Tibial artery (tissue), 4 donors: ENCODE measurements at places on chromosomes 5 and 9.

DNA sequence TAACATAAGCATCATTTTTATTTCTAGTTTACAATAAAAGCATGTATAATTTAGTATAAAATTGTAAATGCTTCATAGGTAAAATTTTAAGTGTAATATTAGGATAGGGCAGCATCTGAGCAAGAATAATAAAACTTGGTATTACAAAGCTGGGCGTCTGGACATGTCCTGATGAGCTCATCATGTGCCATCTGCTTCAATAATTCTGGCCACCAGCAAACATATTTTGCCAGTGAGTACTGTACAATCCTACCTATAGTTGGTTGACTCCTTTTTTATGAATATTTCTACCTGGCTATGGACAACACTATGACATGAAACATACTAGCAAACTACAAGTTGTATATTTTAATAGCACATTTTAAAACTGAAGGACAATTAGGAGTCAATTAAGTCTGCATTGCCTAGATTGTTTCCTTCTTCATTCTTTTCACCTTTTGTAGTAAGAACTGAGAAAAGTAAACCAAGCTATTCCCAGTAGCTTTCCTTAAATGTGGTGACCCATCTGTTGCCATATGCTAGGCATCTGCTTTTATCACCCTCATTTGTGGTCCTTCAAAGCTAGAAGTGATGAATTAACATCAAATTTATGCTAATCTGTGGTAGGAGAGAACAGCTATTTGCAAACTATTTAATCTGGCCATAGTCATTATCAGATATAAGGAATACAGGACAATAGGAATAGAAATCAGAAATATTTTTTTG lies 23.4 kb downstream of the LURAP1L start:
- no peak for DNase-seq

DNA sequence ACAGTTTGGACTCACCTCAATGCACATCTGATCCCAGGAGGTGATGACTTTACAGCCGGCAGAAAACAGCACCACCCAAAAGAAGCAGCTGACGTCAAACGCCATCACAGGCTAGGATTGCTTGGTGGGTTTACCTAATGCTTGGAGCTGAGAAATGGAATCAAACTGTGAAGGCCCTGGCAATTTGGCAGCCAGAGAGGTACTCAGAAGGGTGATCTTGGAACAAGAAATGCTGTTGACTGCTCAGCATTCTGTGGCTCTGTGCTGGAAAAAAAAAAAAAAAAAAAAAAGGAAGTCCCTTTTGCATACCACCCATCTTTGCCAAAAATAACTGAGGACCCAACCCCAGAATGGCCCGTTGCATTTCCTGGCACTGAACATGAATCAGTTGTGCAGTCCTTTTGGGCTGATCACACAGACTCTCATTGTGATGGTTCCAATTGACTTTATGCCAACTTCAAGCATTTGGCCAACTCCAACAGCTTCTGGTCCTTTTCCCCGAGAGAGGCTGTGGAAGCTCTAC lies at the start of gene CD180:
Gene CD180, minus strand, starts transcription at position 263 of the 523 bp plus-strand sequence. Its CDS starts 158 bp downstream, at position 105.
- DNase-seq: no peak

GRCh38 chr5:157597277-157597676 lies 21.7 kb upstream of the ADAM19 start:
- no peak for DNase-seq

DNA sequence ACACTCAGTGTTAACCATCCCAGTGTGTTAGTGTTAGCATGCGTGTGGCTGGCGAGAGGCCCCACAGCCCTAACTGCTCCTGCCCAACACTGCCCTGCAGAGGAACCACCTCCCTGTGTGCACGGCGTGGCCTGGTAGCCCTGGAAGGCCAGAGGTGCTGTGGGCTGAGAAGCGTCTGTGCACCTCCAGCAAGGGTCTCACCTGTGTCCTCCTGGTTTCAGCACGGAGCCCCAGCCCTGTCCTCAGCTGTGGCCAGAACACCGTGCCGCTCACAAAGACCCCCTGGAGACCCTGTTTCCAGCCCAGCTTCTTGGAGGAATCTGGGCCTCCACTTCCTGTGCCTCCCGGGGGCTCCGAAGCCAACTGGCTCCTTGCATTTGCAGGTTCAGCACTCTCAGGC lies 56.1 kb upstream of the NRARP start:
- DNase-seq: no peak

GRCh38 chr5:101271945-101272344 lies 368.9 kb upstream of the ST8SIA4 start:
- no peak for DNase-seq

DNA sequence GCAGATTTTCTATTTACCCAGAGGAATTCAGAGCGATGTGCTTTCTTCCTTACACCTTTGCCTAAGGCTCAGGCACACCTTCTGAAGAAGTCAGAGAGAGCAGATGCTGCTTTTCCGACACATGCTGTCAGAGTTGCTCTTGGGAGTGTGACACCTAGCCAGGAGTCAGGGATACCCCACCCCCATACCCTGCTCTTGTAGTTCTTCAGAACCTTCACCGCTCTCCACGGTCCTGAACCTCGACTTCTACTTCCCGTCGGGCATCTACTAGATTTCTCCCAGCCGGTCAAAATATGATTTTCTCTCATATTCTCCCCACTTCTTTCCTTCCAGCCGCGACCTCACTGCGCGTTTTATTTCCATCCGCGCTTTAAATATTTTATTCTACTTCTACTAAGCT lies 1.7 kb downstream of the GRIN3A start:
- no peak for DNase-seq

GRCh38 chr5:96043446-96043845 lies 81.8 kb upstream of the ELL2 start:
- DNase-seq: no peak

DNA sequence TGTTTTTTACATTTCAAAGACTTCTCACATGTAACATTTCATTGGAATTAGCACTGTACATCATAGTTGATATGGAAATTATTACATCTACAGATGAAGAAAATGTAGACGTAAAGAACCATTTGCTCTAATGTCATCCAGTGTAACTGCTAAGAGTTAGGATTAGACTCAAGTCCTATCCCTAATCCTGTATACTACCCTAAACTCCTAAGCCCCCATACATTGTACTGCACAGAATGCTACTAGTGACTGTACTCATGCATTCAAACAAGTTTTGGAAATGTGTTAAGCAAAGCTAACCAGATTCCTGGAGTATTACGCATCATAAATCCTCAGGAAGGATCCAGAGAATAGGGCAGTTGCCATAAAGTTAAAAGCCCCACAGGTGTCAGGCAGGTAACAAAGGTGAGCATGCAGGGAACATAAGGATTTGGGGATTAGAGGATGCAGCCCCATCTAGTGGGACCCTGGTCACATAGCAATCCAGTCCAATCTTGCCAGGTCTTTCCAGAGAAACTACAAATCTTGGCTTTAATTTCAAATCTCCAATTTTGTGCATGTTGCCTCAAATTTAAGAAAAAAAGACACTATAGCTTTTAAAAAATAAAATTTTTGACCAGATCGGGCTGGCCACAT lies 32.0 kb downstream of the HAVCR1 start:
- DNase-seq: no peak

DNA sequence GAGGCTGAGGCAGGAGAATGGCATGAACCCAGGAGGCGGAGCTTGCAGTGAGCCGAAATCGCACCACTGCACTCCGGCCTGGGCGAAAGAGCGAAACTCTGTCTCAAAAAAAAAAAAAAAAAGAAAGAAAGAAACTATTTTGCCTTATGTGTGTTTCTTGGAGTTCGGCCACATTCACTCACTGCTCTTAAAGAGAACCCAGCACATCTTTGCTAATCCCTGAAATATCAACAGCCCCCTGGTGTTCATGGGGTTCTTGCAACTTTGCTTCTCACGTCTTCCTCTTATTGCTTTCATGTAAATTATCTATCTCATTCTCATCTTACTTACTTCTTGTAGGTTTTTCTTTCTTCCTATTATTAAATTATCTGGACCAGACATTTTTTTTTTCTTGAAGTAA lies 126.3 kb upstream of the ASTN2 start:
- no peak for DNase-seq

DNA sequence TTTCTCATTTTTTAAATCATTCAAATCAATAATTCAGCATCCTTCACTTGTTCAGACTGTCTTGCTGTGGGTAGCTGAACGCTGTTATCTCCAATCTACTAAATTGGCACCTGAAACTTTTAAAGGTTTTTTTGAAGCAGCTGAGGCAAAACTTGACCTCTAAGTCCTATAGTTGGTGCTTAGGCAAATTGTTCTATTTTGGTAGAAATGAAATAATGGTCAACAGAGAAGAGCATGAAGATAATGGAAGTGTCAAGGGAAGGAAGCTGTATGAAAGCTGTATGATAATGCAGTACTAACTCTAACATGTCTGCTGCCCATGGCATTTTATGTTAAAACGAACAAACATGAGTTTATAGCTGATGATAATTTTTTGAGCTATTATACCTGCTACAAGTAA lies 138.0 kb downstream of the GDNF start:
- DNase-seq: no peak

DNA sequence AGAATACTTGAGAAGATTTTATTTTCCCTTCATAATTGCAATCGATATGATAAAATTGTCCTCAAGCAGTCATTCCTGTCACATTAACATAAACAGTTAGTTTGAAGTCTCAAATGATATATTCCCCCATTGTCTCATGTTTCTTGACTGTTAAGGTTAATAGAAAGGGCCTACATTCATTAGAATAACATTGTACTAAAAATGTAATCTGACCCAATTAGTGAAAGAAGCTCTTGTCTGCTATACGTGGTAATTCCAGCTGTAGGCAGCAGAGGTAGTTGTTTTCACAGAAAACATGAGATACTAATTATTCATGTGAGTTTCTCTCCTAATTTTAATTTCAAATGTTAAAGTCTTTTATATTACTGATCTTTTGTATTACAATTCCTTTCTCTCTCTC lies 25.9 kb upstream of the AP3B1 start:
- no peak for DNase-seq

DNA sequence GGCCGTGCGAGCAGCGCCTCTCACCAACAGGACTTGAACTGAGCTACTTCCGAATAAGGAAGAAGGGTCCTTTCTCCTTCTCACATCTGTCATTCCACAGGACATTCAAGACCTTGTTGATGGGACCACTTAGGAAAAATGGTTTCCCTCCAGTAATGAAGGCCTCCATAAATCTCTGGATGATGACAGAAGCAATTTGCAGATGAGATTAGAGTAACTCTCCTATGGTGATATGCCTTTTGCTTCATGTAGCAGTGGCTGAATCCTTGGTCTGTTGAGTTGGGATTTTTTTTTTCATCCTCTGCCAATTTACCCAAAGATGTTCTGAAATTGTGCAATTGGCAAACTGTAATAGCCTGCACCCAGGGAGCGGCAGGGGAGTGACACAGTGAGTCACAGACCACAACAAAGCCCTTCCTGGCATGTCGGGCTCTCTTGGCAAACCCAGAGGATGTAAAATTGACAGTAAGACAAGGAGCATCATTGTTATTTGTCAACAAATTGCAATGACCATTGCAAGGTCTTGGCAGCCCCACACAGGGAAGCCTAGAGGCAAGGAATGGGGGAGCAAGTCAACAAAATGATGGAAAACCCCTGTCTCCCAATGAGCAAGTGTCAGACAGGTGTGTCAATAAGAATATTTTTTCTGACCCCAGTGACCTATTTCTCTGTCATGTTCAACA lies 275.9 kb downstream of the ACTL7B start:
- DNase-seq: no peak

GRCh38 chr5:119427060-119427459 lies 25.2 kb upstream of the HSD17B4 start:
- DNase-seq: no peak

GRCh38 chr9:2427120-2427891 lies 194.3 kb upstream of the VLDLR start:
- DNase-seq: no peak

DNA sequence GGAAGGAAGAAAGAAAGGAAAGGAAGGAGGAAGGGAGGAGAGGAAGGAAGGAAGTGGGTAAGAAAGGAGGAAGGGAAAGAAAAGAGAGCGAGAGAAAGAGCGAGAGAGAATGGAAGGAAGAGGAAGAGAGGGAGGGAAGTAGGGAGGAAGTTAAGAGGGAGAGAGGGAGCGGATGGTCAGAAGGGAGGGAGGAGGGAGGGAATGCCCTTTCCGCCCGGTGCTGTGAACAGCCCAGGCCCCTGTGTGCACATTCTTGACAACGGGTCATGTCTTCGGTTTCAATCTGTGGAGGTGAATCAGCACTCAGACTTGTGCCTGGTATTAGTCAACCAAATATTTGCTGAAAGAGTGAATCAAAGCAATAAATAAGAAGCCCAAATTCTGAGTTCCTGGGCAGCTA lies 39.2 kb downstream of the PRUNE2 start:
- no peak for DNase-seq

DNA sequence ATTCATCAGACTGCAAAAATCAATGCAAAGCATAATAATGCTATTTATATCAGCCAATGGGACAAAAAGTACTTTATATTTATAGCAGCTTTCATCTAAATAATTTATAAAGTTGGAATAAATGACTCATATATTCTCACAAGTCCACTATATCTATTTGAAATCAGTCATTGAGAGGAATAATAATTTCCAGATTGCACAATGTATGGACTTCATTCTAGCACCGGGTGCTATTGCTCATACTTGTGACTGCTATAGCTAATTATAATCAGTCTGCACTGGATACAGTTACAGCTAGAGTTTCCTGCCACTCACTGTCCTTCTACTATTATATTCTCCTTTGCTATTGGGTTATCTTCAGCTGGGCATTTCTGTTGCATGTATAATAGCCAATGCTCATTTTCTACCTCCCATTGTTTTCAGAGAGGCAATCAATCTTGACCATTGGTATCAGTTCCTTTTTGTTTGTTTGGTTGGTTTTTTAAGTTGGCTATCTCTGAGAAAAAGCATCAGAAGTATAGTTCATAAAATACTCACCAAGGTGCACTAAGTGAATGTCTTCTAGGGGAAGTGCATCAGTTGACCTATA lies 1.9 kb downstream of the CDH18 start:
- no peak for DNase-seq

GRCh38 chr9:37471942-37472684 lies 6.9 kb upstream of the ZBTB5 start:
- DNase-seq: no peak

DNA sequence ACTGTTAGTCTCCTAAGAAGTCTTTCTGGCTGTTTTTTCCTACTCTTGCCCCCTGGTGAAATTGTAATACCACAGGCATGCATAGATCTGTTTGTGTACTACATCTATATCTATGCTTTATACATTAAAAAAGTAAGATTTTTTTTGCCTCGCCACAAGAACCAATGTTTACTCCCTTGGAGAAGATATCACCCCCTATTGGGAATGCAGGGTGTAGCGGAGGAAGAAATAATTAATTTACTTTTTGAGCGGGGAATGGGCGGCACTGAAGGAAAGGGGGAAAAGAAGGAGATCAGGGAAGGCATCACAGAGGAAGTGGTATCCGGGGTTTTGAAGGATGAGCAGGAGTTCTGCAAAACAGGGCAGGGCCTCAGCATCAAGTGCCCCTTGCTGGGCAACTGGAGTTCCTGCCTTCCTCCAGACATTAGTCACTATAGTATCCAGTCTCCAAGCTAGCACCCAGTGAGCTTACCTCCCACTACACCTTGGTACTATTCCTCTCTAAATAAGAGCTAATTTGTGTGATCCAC lies 134.9 kb downstream of the GABBR2 start:
- DNase-seq: no peak

- DNase-seq: no peak
These were observed 22.8 kb downstream of the TMEM161B start for GRCh38 chr5:88245893-88246244.
